HFFc6 (cell line): ENCODE measurements at places on chromosomes 4 and X. TPM values are rescaled to one million over a fixed set of nuclear protein-coding genes. Genes with fewer than 3 reads are reported as not detected.

GRCh38 chr4:39689970-39690369 lies 8.0 kb upstream of the UBE2K start:
- no peak overlapping the region for H3K27ac ChIP-seq
- no peak overlapping the region for H3K4me3 ChIP-seq
- DNase-seq: no peak
- H3K4me1 ChIP-seq: no peaks in the 10 kb centered on the region

DNA sequence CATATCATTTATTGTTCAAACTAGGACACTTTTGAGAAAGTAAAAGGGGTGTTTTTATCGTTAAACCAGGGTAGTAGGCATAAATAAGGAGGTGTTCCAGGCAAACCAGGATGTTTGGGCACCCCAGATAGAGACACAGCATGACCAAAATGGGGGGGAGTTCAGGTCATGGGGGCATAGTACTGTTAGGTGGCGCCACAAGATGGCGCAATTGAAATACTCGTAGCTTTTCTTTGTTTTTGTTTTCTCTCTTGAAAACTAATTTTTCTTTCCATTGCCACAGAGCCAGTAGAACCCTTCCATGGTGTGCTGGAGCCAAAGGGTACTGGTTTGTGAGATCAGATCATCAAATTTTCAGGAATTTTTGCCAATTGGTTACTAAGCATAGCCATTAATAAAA lies 283.4 kb downstream of the BCOR start:
- peak overlapping the region; percentile 73 for H3K27ac ChIP-seq
- H3K36me3 ChIP-seq: no peaks in the 10 kb centered on the region
- H3K4me3 ChIP-seq: no peak overlapping the region
- H3K4me1 ChIP-seq: peaks cover 34% of the 10 kb centered on the region
- no peaks in the 10 kb centered on the region for H3K27me3 ChIP-seq

GRCh38 chr4:133943081-133943480 lies 258.5 kb downstream of the PABPC4L start:
- no peak for DNase-seq
- H3K4me1 ChIP-seq: no peaks in the 10 kb centered on the region; the same call in 1 of the 2 replicates
- no peak overlapping the region for H3K4me3 ChIP-seq

The CRMP1 gene
- not detected in 2 replicates for total RNA-seq

DNA sequence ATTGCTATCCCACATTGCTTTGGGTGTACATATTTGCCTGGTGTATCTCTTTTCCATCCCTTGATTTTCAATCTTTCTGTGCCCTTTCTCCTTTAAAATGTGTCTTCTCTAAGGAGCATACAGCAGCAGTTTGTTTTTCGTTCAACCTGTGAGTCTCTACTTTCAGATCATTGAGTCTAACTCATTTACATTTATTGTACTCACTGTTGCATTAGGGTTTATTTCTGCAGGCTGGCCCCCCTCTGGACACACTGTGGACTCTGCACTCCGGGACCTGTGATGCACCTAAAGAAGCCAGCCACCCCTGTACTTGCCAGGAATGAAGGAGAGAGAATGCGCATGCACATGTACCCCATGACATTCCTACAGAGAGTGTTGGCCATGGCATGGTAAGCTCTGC lies 93.0 kb downstream of the FAM53A start:
- H3K36me3 ChIP-seq: peaks cover 15% of the 10 kb centered on the region
- no peak overlapping the region for H3K27ac ChIP-seq
- no peak for DNase-seq

GRCh38 chr4:134388351-134388750 lies 186.8 kb upstream of the PABPC4L start:
- no peaks in the 10 kb centered on the region for H3K36me3 ChIP-seq
- DNase-seq: no peak
- no peaks in the 10 kb centered on the region for H3K27me3 ChIP-seq
- H3K4me1 ChIP-seq: no peaks in the 10 kb centered on the region
- H3K4me3 ChIP-seq: no peak overlapping the region

DNA sequence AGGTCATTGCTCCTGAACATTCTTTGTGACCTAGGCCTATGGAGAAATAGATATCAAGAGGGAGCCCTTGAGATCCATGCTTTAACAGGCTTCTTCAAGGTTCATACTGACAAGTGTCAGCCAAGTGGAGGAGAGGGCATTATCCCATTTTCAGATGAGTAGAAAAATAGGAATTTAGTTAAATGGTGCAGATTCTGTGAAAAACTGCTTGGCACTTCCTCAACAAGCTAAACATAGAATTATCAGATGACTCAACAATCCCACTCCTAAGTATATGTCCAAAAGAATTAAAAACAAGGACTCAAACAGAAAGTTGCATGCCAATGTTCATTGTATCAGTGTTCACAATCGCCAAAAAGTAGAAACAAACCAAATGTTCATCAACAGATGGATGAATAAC lies 43.8 kb upstream of the KCNIP4 start:
- peak; percentile 10 for DNase-seq
- H3K27ac ChIP-seq: no peak overlapping the region
- no peaks in the 10 kb centered on the region; the same call in 1 of the 2 replicates for H3K27me3 ChIP-seq
- peaks cover 21% of the 10 kb centered on the region; the same call in 1 of the 2 replicates for H3K4me1 ChIP-seq
- no peak overlapping the region for H3K4me3 ChIP-seq

DNA sequence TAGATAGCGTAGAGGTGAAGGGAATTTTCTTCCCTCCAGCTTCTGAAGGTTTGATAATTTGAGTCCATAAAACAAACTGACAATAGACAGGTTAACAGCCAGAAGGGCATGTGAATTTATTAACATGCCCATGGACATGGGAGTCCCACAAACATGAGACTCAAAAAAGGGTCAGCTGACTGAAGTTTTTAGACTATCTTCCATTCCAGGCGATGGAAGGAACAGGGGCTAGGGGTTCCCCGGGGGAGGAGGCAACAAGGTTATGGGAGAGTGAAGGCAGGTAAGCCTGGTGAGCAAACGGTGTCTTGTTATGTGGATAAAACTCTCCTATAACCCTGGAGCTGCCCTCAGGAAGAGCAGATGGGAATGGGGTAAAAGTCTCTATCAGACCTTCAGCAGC lies 81.5 kb upstream of the SORBS2 start:
- no peak overlapping the region for H3K4me3 ChIP-seq
- H3K36me3 ChIP-seq: peaks cover 2% of the 10 kb centered on the region
- H3K27ac ChIP-seq: no peak overlapping the region
- H3K4me1 ChIP-seq: no peaks in the 10 kb centered on the region

- H3K4me1 ChIP-seq: peaks cover 7% of the 10 kb centered on the region
- peaks cover 29% of the 10 kb centered on the region for H3K36me3 ChIP-seq
- DNase-seq: no peak
- H3K4me3 ChIP-seq: no peak overlapping the region
Observed at GRCh38 chr4:168241953-168242352, 76.6 kb downstream of the DDX60 start.

DNA sequence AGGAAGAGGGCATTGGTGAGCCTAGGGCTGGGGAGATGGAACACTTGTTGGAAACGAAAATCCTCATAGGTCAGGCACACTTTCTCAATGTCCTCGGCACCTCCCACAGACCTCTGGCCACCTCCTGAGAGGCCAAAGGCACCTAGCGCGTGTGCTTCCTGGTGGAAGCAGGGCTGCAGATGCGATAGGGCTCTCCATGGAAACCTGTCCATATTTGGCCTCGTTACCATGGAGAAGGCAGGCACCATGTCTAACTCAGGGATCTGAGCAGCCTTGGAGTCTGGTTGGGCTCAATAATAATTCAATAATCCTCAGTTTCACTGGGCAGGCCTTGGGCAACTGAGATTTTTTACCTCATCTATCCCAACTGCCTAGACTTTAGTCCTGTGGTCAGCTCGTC lies 58.3 kb downstream of the RAI2 start:
- H3K4me3 ChIP-seq: no peak overlapping the region
- no peaks in the 10 kb centered on the region for H3K36me3 ChIP-seq
- no peak overlapping the region for H3K27ac ChIP-seq

The GNRHR gene
- total RNA-seq: not detected in 3 replicates

- no peak for DNase-seq
- H3K36me3 ChIP-seq: peaks cover 27% of the 10 kb centered on the region
- peak overlapping the region; percentile 79 for H3K27ac ChIP-seq
- peak overlapping the region; percentile 47; the same call in 1 of the 2 replicates for H3K4me3 ChIP-seq
Observed at GRCh38 chr4:76197971-76198410, 15.6 kb downstream of the SCARB2 start.

The MFSD8 gene
- total RNA-seq: 14.6 to 16.9 TPM (median 15.2 TPM) in 3 replicates

DNA sequence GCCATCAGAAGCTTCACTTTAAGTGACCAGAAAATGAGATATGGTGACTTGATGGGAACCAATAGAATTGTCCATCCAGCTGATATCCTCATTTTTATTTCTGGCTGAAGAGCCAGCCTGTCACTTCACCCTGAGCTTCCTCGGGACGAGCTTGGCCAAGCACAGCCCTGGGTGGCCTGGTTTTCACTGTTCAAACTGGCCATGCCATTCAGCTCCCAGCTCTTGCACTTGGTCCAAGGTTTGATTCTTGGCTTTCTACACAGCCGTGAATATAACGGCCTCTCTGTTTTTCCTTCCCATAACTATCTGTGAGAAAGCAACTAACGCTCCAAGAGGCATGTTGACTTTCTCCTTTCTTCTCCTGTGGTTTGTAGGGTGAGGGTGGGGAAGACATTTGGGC lies 71.9 kb downstream of the LIMCH1 start:
- peaks cover 16% of the 10 kb centered on the region; the same call in 1 of the 2 replicates for H3K36me3 ChIP-seq
- no peak for DNase-seq
- peaks cover 10% of the 10 kb centered on the region; the same call in 1 of the 2 replicates for H3K27me3 ChIP-seq

The AKAP4 gene
- total RNA-seq: not detected in 3 replicates

- DNase-seq: peak; percentile 14
- H3K4me1 ChIP-seq: peaks cover 42% of the 10 kb centered on the region
- H3K27ac ChIP-seq: peak overlapping the region; percentile 1; the same call in 1 of the 2 replicates
- peaks cover 11% of the 10 kb centered on the region for H3K36me3 ChIP-seq
- H3K27me3 ChIP-seq: no peaks in the 10 kb centered on the region
Observed at GRCh38 chr4:101019941-101020401, 327.4 kb downstream of the PPP3CA start.

GRCh38 chr4:80142394-80143306 lies 54.7 kb upstream of the PRDM8 start:
- no peak for DNase-seq
- H3K27me3 ChIP-seq: no peaks in the 10 kb centered on the region
- H3K4me3 ChIP-seq: no peak overlapping the region
- H3K4me1 ChIP-seq: peaks cover 42% of the 10 kb centered on the region
- no peak overlapping the region for H3K27ac ChIP-seq

DNA sequence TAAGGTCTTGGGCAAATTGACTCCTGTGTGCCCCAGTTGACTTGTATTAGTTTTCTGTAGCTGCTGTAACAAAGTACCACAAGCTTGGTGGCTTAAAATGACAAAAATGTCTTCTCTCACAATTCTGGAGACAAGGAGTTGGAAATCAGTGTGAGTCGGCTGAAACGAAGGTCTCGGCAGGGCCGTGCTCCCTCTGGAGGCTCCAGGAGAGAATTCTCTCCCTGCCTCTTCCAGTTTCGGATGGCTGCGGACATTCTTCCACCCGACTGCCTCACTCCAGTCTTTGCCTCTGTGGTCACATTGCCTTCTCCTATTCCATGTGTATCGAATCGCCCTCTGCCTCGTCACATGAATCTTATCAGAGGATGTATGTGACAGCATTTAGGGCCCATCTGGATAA lies 66.0 kb upstream of the PHOX2B start:
- no peaks in the 10 kb centered on the region for H3K36me3 ChIP-seq
- H3K4me1 ChIP-seq: peaks cover 4% of the 10 kb centered on the region; the same call in 1 of the 2 replicates

DNA sequence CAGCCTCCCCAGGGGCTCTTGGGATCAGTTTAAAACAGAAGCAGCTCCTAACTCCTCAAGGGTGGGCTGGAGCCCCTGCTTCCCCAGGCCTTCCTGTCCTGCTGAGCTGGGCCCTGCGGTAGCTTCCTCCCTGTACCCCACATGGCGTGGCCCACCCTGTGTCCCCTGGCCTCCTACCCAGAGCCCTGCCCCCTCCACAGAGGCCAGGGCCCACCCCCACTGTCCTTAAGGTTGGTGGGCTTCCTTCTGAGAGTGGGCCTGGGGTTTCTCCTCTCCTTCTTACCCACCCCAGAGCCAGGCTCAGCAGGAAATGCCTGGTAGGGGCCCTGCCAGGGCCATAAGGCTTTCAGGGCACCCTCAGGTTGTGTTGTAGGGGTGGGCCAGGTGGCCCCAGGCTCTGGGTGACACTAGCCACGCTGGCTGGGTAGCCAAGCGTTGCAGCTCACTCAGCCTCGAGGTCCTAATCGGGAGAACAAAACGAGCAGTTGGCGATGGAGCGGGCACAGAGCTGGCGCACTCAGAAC lies 11.6 kb downstream of the SH3BP2 start:
- no peak overlapping the region for H3K4me3 ChIP-seq
- peaks cover 15% of the 10 kb centered on the region for H3K4me1 ChIP-seq
- no peak overlapping the region for H3K27ac ChIP-seq

The SUPT20HL1 gene
- total RNA-seq: not detected in 3 replicates

The PRKG2 gene
- not detected in 3 replicates for total RNA-seq

DNA sequence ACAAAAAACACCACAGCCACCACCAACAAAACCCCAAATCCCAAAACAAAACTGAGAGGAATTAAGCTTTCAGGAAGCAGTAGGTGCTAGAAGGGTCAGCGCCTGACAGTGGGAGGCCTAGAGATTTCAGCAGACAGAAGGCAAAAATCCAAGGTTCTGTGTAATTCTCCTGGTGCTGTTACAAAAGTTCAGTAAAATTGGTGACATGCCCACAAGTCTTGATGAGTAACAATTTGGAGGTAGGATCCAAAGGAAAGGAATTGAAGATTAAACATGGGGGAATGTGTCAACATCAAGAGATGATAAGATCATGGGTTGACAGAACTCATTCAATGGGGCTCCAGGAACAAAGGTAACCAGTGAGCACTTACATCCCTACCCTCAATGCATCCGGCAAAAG lies 653.8 kb upstream of the CPEB2 start:
- no peaks in the 10 kb centered on the region; the same call in none of the 2 replicates for H3K27me3 ChIP-seq
- H3K27ac ChIP-seq: no peak overlapping the region
- no peak for DNase-seq
- H3K36me3 ChIP-seq: no peaks in the 10 kb centered on the region
- peaks cover 22% of the 10 kb centered on the region for H3K4me1 ChIP-seq

The PNMA6A gene
- 0.17 to 0.29 TPM in 2 of 3 replicates, not detected in the other for total RNA-seq

The DLG3 gene
- 8.5 to 10.0 TPM (median 9.0 TPM) in 3 replicates for total RNA-seq

The CFP gene
- 0.14 to 0.22 TPM (median 0.18 TPM) in 3 replicates for total RNA-seq

DNA sequence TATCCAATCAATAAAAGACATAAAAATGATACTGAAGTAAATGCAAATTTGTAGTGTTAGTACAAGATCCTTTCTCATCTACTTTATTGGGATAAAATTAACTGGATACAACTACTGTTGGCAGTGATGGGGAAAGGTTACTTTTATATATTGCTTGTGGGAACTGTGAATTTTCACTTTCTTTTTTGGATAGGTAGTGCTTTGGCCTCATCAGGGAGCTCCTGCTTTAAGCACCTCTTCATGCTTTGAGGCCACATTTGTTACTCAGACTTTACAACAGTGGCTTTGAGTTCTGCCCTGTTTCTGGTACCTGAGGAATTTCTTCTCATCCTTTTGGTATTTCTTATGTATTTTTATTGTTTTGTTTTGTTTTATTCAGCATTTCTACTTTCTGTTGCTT lies 316.8 kb upstream of the ZCCHC13 start:
- peaks cover 9% of the 10 kb centered on the region; the same call in 1 of the 2 replicates for H3K36me3 ChIP-seq
- no peaks in the 10 kb centered on the region for H3K27me3 ChIP-seq
- H3K4me1 ChIP-seq: peaks cover 5% of the 10 kb centered on the region; the same call in 1 of the 2 replicates
- no peak for DNase-seq

The PLS3 gene
- total RNA-seq: 194 to 276 TPM (median 219 TPM) in 3 replicates

The PRRG3 gene
- not detected in 3 replicates for total RNA-seq

- H3K36me3 ChIP-seq: no peaks in the 10 kb centered on the region
- H3K4me3 ChIP-seq: no peak overlapping the region
- no peaks in the 10 kb centered on the region for H3K4me1 ChIP-seq
- H3K27ac ChIP-seq: no peak overlapping the region
Observed at GRCh38 chrX:100207331-100208024, 202.6 kb downstream of the PCDH19 start.
